Stimulated activated CD4-positive, alpha-beta T cell treated with anti-CD3 and anti-CD28 coated beads, Interleukin-15, amount 100 ng/mL, for 48 hours (primary cell): ENCODE measurements at places on chromosomes 7 and 10.

DNA sequence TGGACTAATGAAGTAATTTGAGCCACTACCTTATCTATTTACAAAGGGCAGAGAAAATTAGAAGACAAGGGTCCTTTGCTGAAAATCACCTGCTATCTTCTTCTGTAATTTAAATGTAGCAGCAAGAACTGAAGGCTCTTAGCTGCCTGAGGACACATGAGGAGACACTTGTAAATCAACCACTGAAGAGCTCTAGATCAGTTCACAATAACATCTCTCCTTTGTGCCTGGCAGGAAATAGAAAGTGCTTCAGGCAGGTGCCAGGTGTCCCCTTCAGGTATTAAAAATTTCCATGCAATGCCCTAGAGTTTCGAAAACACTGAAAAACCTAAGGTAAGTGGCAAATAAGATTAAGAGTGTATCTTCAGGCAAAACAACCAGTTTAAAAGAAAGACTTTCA, 474.6 kb downstream of the GRM8 start:
- no peak for DNase-seq

DNA sequence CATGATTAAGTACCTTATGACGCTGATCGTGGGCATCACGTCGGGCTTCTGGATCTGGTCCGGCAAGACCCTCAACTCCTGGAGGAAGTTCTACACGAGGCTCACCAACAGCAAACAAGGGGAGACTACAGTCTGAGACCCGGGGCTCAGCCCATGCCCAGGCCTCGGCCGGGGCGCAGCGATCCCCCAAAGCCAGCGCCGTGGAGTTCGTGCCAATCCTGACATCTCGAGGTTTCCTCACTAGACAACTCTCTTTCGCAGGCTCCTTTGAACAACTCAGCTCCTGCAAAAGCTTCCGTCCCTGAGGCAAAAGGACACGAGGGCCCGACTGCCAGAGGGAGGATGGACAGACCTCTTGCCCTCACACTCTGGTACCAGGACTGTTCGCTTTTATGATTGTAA, 2.5 kb downstream of the FZD1 start:
- DNase-seq, result no peak

- no peak for DNase-seq
These were observed 93.1 kb upstream of the EFCAB10 start for GRCh38 chr7:105674200-105674920.

- no peak for DNase-seq
These were observed 1.6 kb downstream of the ATP6V0E2 start for GRCh38 chr7:149875396-149875795.

GRCh38 chr7:42883950-42884349, 27.9 kb downstream of the C7orf25 start:
- DNase-seq, result no peak

DNA sequence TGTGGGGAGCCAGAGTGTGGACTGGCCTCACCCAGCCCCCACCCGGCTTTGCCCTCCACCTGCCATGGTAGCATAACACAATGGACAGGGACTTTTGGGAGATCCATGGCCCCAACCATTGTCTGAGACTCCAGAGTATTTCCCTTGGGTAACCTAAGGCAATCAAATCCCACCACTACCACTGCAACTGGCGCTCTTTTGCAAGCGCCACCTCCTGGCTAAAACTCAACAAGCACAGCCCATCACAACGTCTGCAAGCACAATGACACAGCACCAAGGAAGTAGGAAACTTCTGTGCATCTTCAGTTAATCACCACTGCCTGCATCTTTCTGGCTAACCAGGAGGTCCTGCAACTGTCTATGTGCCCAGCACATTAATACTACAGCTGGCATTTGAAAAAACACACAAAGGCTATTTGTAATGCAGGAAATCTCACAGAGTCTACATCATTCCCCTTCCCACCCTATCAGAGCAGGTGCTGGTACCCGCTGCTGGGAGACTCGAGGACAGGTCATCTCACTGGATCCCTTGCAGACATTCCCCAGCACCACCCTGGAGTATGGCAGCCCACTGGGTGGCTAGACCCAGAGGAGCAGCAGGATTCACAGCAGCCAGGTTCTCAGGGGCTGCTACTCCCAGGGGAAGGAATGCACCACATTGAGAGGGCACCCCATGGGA, 27.7 kb downstream of the ANKRD26 start:
- no peak for DNase-seq

- DNase-seq, result no peak
These were observed 412.1 kb upstream of the CELF2 start for GRCh38 chr10:10605551-10606081.

GRCh38 chr10:104928734-104929133, 287.6 kb downstream of the SORCS3 start:
- no peak for DNase-seq

GRCh38 chr10:88389456-88389855, 193.7 kb downstream of the RNLS start:
- no peak for DNase-seq

GRCh38 chr10:18109341-18109870, 30.8 kb upstream of the CACNB2 start:
- no peak for DNase-seq

DNA sequence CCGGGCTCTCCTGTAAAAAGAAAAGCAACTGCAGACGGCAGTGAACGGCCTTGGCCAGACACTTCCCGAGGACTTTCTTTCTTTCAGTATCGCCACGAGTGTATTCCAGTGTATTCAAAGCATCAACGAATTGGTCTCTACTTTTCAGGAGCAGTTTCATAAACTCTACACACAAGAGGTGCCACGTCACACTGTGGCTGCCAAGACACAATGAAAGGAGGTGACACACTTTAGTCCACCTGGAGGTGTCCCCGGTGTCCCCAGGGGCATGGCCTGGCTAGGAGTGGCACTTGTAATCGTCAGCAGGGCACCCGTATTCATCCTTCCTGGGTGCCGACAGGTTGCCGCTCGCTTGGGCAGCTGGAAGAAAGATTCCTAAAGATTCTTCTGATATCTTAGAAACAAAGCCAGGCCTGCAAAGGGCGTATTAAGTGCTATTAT, 5.0 kb downstream of the TNS3 start:
- no peak for DNase-seq
